ENCODE measurements at places on chromosomes 11 and 22.

GRCh38 chr11:20337526-20338154 is 25.9 kb upstream of the HTATIP2 start:
- peak; percentile 42 for DNase-seq

DNA sequence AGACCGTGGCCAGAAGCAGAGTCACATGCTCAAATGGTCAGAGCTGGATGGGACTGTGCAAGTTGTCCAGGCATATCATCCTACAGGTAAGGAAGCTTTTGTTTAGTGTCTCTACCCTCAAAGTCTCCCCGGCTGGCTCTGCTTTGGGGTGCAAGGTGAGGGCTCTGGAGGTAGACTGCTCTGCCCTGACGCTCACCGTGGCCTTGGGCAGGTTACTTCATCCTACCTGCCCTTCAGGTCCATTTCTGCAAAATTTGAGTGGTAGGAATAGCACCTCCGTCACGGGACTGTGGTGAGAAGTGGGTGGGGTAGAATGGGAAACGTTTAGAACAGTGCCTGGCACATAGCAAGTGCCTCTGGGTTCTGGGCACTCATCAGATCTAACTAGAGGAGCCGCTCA is 42.2 kb downstream of the NAT10 start:
- DNase-seq, result no peak

DNA sequence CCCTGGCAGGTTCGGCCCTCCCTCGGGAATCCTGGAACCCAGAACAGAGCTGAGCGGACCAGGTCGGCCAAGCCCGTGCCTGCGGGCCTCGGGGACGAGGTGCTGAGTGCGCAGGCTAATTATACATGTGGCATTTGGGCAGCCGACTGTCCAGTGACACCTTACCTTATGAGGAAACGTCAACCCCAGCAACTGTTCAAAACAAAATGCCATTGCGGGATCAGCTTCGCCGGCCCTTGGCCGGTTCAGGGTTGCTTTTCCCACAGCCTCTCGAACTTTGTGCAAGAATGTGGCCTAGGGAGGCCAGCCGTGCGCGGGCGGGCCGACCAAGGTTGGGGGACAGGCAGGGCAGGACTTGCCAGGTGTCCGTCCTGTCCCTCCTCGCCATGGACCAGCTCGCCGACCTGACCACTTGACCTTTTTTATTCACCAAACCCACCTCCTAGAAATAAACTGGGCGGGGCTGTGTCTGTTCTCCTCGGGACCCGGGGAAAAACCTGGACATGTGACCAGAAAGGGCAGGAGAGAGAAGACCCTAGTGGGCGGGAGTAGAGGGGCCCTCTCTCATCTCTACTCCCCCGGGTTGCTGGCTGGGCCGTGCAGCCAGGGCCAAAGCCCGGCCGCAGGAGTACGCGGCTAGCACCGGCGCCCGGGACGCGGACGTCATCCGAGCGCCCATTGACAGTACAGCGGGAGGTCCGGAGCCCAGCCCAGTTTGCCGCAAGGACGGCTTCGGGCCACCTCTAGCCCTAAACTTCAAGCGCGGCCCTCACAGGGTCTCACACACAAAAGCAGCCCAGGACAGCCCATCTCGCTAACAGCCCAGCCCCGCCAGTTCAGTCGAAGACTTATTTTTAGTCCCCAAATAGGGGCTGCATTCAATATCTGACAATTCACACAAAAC is 134.3 kb upstream of the C11orf58 start:
- no peak for DNase-seq

DNA sequence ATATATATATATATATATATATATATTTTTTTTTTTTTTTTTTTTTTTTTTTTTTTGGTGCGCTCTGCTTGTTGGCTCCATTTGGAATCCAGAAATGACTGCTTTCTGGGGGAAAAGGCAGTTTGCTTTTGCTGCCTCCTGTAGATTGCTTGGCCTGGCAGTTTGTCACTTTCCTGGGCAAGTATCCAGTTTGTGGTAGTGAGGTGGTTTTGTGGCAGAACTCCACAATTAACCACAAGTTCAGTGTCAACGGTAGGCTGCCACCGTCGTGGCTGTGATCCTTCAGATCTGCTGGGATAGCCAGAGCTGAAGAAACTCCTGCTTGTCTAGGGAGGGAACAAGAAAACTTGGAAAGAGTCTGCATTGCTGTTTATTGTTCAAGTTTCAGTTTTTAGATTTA is 5.0 kb upstream of the PDE3B start:
- no peak for DNase-seq

DNA sequence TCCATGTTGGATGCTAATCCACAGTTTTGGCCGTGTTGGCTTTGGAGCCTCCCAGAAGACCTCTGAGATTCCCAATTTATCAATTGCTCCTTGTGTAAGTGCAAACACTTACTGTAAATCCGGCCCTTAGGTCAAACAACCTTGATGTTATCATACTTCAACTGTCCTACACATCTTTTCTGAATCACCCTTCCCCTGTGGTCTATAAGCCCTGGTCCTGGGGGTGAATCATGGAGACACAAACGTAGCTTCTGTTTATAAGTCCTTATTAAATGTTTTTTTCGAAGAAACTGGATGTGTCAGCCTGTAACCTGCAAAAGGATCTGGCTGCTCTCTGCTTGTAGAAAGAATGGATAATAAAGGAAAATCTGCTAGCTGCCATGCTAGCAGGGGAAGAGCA is 1.7 kb upstream of the IL10RA start:
- DNase-seq, result no peak
